Colonic mucosa (tissue), 4 donors: ENCODE measurements at places on chromosomes 11 and 22. TPM values are rescaled to one million over a fixed set of nuclear protein-coding genes. Genes with fewer than 3 reads are reported as not detected.

The SAA4 gene
- total RNA-seq: not detected

The XNDC1N gene
- total RNA-seq: 13.3 TPM

- no peaks in the 10 kb centered on the region for H3K4me1 ChIP-seq
- no peak overlapping the region for H3K27ac ChIP-seq
- H3K4me3 ChIP-seq: no peak overlapping the region
- H3K27me3 ChIP-seq: no peaks in the 10 kb centered on the region
Observed at GRCh38 chr11:90237004-90237403, 14.2 kb upstream of the CHORDC1 start.

DNA sequence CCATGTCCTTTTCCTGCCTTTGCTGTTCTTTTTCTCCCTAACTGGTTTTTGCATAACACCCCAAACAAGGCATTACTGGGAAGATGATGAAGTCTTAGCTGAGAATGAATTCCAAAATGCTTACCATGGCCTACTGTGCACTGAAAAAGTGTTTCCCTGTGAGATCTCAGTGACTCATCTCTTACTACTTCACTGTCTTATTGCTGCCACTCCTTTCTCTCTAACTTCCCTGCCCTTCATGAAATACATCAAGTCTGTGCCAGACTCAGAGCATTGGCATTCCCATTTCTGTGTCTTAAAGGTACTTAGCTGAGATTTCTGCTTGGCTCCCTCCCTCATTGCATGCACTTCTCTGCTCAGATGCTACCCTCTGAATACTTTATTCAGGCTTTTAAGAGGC is 49.1 kb upstream of the MUC15 start:
- H3K4me3 ChIP-seq: no peak overlapping the region
- DNase-seq: no peak
- H3K4me1 ChIP-seq: no peaks in the 10 kb centered on the region

DNA sequence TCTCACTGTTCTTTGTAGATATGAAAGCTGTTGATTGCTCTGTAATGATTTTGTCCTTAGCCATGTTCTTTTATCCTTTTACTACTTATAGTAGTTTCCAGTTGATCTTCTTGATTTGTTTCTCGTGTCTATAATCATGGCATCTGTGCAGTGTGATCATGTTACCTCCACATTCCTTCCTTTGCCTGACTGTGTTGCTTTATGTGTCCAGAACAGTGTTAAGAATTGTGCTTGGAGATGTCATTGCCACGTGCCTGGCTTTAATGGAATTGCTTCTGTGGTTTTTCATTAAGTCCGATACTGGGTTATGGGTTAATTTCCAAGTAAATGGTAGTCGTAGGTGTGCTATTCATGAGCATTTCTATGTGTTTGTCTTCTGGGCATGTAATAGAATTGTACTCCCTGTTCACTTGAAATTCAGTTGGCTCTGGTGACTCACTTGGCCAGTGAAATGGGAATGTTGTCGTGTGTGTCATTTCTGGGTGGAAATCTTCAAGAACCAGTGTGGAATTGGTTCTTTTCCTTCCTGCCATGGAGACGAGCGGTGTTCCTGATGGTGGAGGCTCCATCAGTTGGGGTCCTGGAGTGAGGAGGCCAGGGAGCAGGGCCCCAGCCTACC is 6.8 kb downstream of the GTSE1 start:
- H3K4me3 ChIP-seq: no peak overlapping the region
- no peaks in the 10 kb centered on the region for H3K36me3 ChIP-seq
- DNase-seq: no peak
- H3K27me3 ChIP-seq: no peaks in the 10 kb centered on the region
- no peak overlapping the region for H3K27ac ChIP-seq
